ENCODE measurements at places on chromosomes 3 and 15.
A peak's percentile ranks its signal among the peaks of the same experiment; 100 is the strongest.

GRCh38 chr15:52466134-52466701, 62.5 kb downstream of the MYO5A start:
- DNase-seq: no peak

GRCh38 chr3:152251916-152252315, 16.8 kb upstream of the MBNL1 start:
- no peak for DNase-seq

- DNase-seq: no peak
These were observed 54.7 kb upstream of the SCAANT1 start for GRCh38 chr3:63966871-63967270.

GRCh38 chr3:141083836-141084649, 32.9 kb downstream of the SPSB4 start:
- DNase-seq: no peak

DNA sequence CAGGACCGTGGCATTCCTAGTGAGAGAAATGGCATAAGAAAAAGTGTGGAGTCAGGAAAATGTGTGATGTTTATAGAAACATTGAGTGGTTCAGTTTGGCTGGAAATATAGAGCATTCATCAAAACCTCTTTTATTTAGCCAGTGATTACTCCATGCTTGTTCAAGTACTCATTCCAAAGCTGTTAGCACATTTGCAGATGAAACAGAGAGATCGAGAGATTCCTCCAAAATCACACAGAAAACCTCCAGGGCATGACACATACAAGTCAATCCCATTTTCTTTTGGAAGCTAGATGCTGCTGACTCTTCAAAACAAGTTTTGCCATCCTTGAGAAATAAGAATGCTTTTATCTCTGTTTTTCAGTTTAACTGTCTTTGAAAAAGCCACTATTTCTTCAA, 11.5 kb upstream of the MB21D2 start:
- no peak for DNase-seq

GRCh38 chr3:58897646-58898045, 152.2 kb downstream of the CFAP20DC start:
- DNase-seq: no peak

GRCh38 chr3:55174747-55175146, 246.9 kb upstream of the LRTM1 start:
- no peak for DNase-seq

- peak; percentile 21 for DNase-seq
These were observed 67.1 kb downstream of the ATP8B4 start for GRCh38 chr15:50051811-50052419.

DNA sequence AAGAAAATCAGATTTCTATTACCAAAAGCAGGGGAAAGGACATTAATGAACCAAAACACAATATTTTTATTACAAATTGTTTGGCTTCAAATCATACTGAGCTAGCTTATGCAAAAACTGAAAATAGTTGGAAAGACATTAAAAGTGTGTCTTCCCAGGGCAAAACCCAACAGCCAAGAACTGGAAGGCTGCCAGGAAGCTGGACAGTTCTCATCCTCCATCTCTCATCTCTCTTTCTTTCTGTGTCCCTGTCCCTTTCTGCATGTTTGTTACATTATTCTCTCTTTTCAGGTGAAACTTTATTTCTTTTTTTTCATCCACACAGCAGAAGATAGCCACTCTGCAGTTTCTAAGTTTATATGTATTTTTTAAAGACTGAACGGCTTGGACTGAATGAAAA, 41.1 kb upstream of the SNTN start:
- no peak for DNase-seq

DNA sequence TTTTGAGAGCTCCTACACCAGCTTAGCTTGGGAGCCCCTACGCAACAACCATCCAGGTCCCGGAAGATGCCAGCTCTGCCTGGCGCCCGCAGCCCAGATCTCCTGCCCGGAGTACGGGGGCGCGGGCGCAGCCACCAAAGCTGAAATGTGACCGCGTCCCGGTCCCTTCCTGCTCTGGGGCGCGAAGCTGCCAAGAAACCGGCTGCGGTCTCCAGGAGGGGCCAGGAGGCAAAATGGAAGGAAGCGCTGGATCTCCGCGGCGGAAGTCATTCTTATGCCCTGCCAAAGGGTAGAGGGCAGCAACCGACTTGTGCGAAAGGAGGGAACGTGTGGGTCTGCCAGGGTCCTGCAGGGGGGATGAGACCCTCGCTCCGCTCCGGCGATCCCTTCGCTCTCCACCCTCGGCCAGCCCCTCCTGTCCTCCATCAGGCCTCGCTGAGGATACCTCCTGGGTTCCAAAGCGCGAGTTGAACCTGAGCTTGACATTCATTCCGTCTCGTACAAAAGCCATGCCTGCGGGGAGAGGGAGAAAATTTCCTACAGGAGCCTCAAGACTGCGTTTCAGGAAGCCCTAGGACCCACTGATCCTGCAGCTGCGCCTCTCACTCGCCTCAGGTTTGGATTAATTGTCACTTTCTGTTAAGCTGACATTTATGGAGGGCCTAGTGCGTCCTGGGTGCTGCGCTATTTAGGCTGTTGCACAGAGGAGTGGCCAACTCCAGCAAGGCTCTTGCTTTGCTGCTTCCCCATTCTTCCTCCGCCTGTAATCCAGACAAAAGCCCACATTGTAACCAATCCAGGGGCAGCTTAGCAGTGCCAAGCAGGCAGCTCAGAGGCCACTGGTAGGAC, 98.3 kb upstream of the VGLL3 start:
- no peak for DNase-seq

GRCh38 chr3:111776827-111777483, 82.1 kb upstream of the PHLDB2 start:
- DNase-seq: no peak

- no peak for DNase-seq
These were observed 64.7 kb upstream of the ACAD9 start for GRCh38 chr3:128814519-128815317.

DNA sequence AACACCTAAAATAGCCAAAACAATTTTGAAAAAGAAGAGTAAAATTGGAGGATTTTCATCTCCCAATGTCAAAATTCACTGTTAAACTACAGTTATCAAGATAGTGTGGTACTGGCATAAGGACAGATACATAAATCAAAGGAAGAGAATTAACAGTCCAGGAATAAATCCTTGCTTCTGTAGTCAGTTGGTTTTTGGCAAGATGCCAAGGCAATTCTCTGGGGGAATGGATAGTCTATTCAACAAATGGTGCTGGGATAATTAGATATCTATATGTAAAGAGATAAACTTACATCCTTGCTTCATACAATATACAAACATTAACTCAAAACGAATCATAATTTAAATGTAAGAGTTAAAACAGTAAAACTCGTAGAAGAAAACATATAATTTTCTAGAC, 57.9 kb upstream of the SELENOK start:
- peak; percentile 21 for DNase-seq

GRCh38 chr3:24460974-24461373, 33.7 kb downstream of the THRB start:
- DNase-seq: no peak

DNA sequence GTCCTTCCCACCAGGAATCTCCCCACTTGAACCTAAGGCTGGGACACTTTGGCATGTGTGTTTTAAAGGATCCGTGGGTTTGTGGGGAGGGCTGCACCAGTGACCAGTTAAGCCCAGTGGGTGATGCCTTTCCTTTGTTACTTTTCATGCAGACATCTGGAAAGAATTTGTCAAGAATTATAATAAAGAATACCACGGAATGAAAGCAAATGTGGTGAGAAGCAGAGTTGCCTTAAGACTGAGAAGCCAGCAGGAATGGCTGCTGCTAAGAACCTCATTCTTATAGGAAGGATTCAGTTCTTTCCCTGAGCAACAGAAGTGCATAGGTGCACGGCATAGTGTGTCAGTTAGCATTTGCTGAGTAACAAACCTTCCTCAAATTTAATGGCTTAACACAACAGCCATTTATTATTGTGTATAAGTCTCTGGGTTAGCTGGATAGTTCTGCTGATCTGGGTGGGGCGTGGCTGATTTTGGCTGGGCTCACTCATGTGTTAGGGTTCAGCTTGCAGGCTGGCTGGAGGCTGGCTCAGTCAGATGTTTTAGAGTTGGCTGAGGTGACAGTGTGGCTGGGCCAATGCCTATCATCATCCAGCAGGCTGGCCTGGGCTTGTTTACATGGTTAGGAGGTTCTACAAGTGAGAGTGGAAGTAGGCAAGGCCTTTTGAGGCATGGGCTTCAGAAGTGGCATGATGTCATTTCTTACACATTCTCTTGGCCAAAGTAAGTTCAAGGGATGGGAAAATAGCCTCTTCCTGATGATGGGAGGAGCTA, 262.7 kb upstream of the CTDSPL start:
- peak; percentile 3 for DNase-seq

GRCh38 chr15:97446138-97446537, 514.4 kb upstream of the ARRDC4 start:
- DNase-seq: no peak

- no peak for DNase-seq
These were observed 140.7 kb upstream of the NR2E3 start for GRCh38 chr15:71669688-71670087.

DNA sequence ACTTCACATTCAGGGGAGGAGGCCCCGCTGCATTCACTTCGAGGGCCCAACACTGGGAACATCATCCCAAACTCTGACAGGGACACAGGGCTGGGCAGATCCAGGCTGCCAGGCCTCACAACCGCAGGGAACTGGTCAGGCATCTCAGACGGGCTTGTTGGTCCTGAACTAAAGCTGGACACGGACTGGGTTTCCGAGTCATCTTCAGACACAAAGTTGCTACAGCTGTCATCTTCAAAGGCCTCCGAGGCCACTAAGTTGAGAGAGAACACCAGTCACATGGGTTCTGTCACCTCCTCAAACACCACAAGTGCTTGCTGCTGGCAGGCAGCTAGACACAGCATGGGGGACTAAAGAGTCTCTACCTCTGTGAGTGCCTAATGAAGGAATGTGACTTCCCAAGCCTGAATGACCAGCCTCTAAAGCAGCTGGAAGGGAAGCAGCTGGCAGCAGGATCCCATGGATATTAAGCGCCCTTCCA, 50.9 kb downstream of the CAPN7 start:
- DNase-seq: no peak

DNA sequence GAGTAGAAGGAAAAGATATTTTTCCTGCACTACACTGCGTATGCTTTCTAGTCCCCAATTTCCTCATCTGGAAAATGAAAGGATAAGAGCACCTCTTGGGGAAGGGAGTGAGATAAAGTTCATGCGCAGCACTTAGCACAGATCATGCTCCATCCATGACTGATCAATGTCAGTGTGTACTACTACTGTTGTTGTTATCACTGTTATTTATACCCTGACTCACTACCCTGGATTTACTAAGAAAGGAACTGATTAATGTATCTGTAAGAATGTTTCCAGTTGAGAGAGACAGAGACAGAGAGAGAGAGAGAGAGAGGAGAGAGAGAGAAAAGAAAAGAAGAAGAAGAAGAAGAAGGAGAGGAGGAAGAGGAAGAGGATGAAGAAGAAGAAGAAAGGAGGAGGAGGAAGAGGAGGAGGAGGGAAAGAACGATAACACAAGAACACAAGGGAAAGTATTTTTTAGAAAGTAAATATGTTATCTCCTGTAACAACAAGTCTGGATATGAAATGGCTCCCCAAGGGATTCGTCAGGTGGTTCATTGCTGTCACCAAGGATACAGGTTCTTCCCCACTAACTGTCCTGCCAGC, 212.2 kb upstream of the PROK2 start:
- DNase-seq: no peak

DNA sequence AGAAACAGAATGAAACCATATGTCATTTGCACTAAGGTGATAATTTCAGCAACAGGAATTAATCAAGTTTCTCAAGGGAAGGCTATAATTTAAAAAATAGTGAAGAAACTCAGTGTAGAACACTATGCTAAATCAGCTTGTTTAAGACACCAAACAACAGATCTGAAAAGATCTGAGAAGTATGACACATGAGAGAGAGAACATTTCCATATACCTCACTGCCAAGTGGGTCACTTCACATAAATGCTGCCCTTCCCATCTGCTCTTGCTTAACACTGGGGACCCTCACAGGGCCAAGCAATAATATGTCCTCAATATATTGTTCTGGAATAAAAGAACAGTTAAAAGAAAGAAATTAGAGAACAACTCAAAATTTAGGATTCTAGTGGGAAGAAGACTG, 45.6 kb upstream of the CHMP2B start:
- no peak for DNase-seq

GRCh38 chr3:21991061-21991460, 240.1 kb upstream of the ZNF385D start:
- no peak for DNase-seq

- DNase-seq: no peak
These were observed 75.5 kb downstream of the DLG1 start for GRCh38 chr3:197222937-197223370.

DNA sequence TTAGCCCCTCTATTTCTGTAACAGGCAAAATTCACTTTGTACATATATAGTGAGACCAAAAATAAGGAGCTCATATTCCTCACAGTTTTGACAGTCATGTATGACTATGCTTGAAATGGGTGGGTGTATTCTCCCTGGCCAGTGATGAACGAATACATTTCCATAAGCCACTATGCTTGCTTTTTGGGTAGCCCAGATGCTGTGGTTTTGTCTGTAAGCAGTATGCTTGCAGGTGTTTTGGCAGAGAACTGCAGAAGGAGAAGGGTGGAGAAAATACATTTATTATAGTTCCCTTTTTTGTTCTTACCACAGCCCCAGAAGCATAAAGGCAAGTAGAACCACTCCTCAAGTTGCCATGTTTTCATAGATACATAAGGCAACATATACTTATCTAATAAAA, 131.2 kb downstream of the RBMS3 start:
- no peak for DNase-seq

GRCh38 chr3:45480871-45481270, 92.5 kb downstream of the LARS2 start:
- no peak for DNase-seq

DNA sequence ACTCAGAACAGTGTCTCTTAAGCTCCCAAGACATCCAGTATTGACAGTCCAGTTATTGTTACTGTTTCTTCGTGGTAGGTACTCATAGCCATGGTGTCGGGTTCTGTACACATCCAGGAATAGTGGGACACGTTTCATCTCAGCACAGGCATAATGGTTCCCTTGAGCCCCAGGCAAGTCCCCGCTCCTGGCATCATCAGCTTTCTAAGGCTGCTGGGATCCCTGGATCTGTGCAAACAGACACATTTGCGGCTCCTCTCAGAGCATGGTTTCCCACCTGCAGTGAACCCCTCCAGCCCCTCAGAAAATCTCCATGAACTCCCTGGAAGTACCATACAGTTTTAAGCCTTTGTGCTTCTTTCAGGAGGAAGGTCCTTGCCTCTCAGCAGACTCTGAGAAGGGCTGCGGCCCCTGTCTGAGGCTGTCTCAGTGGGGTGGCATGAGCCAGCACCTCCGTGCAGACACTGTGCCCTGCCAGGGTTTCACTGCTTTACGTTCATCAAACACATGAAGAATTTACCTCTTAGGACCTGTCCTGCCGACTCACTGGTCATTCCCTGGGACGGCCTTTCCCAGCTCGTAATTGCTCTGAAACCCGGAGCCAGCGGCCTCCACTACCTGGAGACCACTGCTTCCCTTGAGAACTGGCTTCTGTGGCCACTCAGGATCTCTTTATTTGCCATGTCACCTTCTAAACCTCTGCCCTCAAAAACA, 124.9 kb downstream of the LRRK1 start:
- DNase-seq: no peak

Data from NCI-H446 treated with DMSO at 0.1 percent for 48 hours (cell line).